Head of caudate nucleus (tissue), 42 donors: ENCODE measurements at places on chromosomes 16 and 17.

GRCh38 chr16:46812781-46813540 is 18.0 kb downstream of the C16orf87 start:
- DNase-seq: no peak

DNA sequence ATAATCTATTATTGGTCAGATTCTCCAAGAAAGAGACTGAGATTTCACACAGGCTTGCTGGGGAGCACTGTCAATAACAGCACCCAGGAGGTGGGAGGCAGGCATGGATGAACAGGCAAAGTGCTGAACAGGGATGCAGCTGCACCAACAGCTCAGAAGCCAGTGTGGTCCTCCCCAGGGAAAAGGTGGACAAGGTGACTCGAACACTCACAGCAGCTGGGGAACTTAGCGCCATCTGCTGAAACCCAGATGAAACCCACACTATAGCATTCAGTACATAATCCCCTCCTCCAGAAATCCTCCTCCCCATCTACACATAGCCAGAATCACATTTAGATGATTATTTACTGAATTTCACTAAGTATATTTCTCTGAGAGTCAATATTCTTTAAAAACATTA is 255.2 kb upstream of the WSB1 start:
- DNase-seq: no peak

- DNase-seq: no peak
Measured at GRCh38 chr17:39845052-39845846, 18.9 kb downstream of the IKZF3 start.

- no peak for DNase-seq
Measured at GRCh38 chr16:89198417-89199240, 1.7 kb downstream of the SLC22A31 start.

GRCh38 chr16:30369091-30369937 is 980 bp downstream of the TBC1D10B start:
- no peak for DNase-seq

- DNase-seq: no peak
Measured at GRCh38 chr17:50520483-50520882, 12.1 kb upstream of the EPN3 start.

DNA sequence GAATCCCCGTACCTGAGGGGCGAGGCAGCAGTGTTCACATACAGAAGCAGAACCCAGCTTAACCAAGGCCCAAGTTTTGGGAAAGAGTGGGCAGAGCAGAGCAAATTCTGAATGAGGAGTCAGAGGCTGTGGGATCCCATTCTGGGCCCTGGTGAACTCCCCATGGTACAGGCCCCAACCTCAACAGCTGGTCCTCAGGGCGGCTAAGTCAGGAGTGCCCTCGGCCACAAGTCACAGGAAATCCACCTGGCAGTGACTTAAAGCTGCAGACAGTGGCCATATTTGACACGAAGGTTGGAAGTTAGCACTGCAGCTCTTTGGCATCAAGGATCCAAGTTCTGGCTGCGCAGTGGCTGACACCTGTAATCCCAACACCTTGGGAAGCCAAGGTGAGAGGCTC is 237.1 kb downstream of the PARN start:
- no peak for DNase-seq

GRCh38 chr17:1573932-1574696 is 11.5 kb upstream of the PITPNA start:
- peak; percentile 79 for DNase-seq

DNA sequence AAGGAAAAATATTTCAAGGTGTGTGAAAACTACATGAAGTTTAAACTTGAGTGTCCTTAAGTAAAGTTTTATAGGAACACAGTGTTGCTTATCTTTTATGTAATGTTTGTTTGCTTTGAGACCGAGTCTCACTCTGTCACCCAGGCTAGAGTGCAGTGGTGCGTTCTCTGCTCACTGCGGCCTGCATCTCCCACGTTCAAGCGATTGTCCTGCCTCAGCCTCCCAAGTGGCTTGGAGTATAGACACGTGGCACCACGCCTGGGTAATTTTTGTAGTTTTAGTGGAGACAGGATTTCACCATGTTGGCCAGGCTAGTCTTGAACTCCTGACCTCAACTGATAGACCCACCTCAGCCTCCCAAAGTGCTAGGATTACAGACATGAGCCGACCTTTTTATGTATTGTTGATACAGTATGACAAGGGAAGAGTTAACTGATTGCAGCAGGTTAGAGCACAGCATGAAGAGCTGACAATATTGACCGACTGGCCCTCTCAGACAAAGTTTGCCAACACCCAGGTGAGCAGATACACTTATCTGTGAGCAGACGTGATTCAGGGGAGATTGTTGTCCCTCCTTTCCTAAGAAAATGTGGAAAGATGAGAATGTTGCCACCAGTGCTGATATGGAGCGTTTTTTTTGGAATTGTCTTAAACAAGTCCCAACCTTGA is 373.7 kb downstream of the WWOX start:
- no peak for DNase-seq

DNA sequence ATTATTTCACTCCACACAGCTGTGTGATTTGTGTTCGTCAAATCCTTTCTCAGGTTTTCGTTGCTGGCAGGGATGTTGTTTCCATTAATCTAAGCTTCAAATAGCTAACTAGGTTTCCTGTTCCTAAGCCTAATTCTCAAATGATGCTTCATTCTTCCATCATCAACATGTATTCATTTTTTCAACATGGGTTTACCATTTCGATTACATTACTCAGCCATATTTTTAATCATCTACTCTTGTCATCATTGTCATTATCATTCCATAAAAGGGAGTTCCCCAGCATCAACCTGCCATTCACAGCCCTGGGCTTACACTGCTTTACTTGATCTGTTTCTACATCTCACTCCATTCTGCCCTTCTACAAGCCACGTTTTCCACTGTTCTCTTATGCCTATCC is 33.3 kb upstream of the ANKFN1 start:
- DNase-seq: no peak

- no peak for DNase-seq
Measured at GRCh38 chr17:17355426-17355825, 52.3 kb downstream of the NT5M start.

DNA sequence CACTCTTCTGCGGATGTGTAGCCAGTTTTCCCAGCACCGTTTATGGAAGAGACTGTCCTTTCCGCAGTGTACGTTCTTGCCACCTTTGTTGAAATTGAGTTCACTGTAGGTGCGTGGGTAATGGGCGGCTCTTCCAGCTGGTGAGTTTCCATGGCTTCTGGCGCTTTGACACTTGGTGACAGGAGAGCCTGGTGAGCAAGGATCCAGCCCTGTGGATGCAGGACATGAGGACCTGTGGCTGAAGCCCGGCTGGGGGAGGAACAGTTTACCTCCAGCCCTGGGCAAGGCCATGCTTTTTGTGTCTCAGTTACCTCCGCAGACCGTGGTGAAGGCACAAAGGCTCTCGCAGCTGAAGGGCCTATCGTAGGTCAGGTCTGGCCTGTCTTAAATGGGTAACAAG is 166.5 kb downstream of the LAT start:
- DNase-seq: no peak

- DNase-seq: no peak
Measured at GRCh38 chr17:67218385-67218950, 26.5 kb downstream of the HELZ start.

GRCh38 chr16:49663081-49664065 is 192.5 kb downstream of the ZNF423 start:
- no peak for DNase-seq

DNA sequence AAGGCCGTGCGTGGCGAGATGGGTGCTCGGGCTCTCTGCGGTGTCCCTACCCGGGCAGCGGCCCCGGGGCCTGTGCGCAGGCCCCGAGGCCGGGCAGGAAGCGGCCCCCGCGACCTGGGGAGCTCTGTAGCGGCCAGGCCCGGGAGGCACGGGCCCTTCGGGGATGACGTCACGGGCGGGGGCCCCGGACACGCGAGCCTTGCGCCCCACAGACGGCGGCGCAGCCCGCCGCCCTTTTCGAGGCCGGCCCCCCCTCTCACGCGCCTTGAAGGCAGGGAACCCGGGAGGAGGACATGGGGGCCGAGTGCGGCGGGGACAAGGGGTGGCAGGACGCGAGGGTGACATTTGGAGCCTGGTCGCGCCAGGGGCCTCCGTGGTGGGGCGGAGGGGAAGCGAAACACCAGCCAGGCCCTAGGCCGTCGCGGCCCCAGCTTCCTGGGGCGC is 1.1 kb downstream of the RAI1 start:
- DNase-seq: no peak

DNA sequence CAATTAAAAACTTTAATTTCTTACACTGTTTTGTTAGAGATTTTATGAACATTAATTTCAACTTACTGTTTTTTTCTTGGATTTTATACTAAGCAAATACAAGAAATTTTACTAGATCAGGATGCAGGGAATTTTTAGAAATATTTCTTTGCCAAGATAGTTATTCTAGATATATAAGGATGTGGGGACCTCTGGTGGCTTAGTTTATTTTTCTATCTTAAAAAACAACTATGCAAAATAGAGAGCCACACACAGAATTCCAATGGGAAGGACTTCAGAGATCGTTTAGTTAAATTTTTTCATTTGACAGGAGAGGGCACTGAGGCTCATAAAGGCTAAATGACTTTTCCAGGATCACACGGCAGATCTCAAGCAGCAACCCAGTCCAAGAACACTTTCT is 23.0 kb upstream of the CAPNS2 start:
- DNase-seq: no peak

DNA sequence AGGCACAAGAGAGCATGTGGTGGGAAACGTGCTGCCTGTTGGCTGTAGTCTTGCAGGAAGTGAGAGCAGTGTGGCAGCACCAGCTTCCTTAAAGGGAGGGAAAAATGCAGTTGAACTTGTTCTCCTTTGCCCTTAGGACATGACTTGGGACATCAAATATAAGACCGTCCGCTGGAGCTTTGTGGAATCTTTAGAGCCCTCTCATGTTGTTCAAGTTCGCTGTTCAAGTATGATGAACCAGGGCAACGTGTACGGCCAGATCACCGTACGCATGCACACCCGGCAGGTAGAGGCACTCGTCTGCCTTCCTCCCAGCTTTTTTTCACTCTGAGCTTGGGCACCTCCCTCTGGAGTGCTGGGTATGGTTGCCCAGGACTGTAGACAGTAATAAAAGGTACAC is 23.3 kb downstream of the GPR179 start:
- DNase-seq: no peak

DNA sequence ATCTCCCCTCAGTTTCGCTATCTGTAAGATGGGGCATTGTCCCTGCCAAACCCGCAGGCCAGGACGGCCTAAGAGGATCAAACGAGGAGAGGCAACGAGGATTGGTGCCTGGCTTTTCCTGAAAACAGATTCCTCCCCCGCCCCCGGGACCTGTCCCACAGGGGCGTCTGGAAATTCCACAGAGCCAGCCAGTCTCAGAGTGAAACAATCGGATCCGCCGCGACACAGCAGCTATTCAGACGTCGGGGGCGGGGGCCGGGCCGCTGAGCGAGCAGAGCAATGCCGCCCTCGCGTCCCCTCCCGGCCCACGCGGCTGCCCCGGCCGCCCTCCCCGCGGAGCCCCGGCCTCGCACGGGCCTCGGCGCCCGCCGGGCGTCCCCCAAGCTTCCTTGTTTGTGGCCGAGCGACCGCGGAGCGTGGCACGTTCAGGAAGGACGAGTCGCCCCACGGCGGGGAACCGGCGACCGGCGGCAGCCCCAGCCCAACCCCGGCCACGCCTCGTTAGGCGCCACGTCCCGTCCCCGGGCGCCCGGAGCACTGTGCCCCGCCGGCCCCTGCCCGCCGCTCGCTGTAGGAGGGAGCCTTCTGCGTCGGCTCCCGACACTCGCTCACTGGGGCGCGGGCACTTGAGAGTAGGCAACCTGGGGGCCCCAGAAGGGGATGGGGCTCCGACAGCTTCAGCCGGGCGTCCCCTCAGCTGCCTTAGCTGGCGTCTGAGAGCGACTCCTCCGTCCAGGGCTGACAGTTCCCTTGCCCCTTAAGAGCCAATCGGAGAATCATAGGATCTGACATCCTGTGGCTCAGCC is 29.6 kb upstream of the PHOSPHO1 start:
- peak; percentile 59 for DNase-seq

GRCh38 chr17:57522042-57523005 is 222.8 kb downstream of the CCDC182 start:
- no peak for DNase-seq

- DNase-seq: no peak
Measured at GRCh38 chr17:49637050-49637449, 40.8 kb downstream of the SPOP start.

- DNase-seq: no peak
Measured at GRCh38 chr17:45298546-45299285, 18.1 kb downstream of the MAP3K14 start.

DNA sequence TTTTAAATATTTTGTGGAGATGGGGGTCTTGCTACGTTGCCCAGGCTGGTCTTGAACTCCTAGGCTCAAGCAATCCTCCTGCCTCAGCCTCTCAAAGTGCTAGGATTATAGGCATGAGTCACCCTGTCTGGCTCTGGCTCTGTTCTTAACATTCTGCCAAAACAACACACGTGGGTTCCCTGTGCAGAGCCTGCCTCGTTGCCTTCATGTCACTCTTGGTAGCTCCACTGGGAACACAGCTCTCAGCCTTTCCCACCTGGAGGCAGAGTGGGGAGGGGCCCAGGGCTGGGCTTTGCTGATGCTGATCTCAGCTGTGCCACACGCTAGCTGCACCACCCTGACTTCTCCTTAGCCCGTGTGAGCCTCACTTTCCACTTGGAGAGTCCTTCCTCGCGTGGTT is 19.3 kb downstream of the CRISPLD2 start:
- DNase-seq: no peak

DNA sequence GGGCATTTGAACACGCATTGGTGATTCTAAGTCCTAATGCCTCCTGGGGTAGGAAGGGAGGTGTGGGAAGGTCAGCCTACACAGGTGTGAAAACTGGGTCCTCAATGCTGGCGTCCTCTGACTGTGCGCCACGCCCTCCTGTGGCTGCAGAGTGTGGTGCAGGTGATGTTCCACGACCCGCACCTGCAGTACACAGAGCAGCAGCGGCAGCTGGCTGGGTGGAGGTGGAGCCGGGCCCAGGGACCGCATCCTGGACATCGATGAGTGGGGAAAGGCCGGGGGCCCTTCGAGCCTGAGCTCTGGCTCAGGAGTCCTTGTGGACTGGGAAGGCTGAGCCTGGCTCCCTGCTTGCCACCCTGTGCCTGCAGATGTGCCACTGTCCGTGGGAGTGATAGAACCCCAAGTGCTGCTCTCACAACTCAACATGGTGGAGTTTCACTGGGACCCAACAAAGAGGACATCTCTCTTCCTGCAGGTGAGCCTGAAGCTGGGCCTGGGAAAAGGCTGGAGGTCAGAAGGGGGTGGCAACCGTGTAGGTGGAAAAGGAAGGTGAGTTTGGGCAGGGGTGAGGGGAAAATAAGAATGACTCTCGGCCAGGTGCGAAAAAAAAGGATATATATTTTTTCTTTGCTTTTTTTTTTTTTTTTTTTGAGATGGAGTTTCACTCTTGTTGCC is 14.0 kb upstream of the STAC2 start:
- peak; percentile 51 for DNase-seq

GRCh38 chr16:54821731-54822130 is 108.9 kb upstream of the IRX5 start:
- DNase-seq: no peak

- no peak for DNase-seq
Measured at GRCh38 chr17:73271072-73271471, 9.4 kb upstream of the CPSF4L start.

- DNase-seq: no peak
Measured at GRCh38 chr17:72456075-72456474, 335.3 kb downstream of the SOX9 start.

- DNase-seq: no peak
Measured at GRCh38 chr17:65774787-65775186, 213.3 kb upstream of the AXIN2 start.
